ENCODE measurements at places on chromosomes 1 and 21.

DNA sequence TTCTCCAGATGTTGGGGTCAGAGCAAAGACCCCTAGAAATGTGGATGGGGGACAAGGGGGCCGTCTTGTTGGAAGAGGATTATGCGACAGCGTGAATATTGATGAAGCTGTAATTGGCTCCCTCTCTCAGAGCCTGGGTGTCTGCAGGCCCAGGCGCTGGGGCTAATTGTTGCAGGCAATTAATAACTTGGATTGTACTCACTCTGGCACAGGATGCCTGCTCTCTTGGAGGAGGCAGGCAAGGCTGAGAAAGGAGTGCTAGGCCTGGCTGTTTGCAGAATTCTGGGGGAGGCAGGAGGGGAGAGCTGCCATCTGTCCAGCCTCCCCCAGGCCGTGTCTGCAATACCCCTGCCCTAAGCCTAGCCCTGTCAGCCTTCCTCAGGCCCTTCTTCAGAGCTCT is 4.1 kb upstream of the DISP3 start:
- DNase-seq = no peak

GRCh38 chr21:37766129-37766528 is 150.1 kb downstream of the KCNJ6 start:
- DNase-seq = no peak

- DNase-seq = no peak
These were observed 70.7 kb upstream of the ESRRG start for GRCh38 chr1:216793973-216794372.

- no peak for DNase-seq
These were observed 100.5 kb downstream of the UBR4 start for GRCh38 chr1:19109545-19109944.

- no peak for DNase-seq
These were observed 162.5 kb downstream of the APP start for GRCh38 chr21:26007951-26008498.

GRCh38 chr1:201643835-201644104 is 104.8 kb downstream of the NAV1 start:
- no peak for DNase-seq
